ENCODE measurements at places on chromosomes 6 and 20. TPM values are rescaled to one million over a fixed set of nuclear protein-coding genes. Genes with fewer than 3 reads are reported as not detected.

- no peak for DNase-seq
Observed at GRCh38 chr6:17456711-17457110, 63.3 kb downstream of the CAP2 start.

PAK5 gene
- total RNA-seq, result not detected

GRCh38 chr6:137341681-137342195 lies 122.6 kb upstream of the IFNGR1 start:
- peak; percentile 81 for DNase-seq

GRCh38 chr20:57374343-57374930 lies 16.8 kb upstream of the RBM38 start:
- DNase-seq, result no peak

DNA sequence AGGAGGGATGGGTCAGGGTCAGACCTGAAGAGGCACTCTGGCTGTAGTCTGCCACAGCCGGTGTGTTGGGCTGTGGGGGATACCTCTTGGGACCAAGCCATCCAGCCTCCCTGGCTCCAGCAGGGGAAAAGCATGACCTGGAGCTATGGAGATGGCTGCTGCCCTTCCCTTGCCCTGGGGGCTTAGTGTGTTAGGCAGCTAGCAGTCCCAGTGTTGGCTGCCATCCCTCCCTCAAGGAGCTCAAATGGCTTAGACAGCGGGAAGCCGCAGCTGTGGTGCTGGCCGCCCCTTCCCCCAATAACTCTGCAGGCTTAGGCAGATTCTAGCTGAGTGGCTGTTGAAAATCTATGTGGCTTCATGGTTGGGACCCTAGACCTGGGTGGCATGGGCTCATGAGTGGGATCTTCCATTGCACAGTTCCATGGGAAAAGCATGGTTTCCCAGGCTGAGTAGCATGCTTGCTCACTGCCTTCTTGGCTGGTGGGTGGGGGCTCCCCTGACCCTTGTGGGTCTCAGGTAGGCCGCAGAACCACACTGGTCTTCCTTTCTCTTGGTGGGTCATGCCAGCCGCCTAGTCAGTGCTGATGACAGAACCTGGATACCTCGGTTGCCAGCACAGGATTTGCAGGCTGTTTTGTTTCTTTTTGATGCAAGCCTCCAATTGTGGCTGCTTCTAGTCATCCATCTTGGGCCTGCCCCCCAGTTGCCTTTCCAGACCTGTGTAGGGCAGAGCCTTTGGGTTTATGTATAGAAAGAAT lies 69.0 kb upstream of the AHI1 start:
- no peak for DNase-seq

DNA sequence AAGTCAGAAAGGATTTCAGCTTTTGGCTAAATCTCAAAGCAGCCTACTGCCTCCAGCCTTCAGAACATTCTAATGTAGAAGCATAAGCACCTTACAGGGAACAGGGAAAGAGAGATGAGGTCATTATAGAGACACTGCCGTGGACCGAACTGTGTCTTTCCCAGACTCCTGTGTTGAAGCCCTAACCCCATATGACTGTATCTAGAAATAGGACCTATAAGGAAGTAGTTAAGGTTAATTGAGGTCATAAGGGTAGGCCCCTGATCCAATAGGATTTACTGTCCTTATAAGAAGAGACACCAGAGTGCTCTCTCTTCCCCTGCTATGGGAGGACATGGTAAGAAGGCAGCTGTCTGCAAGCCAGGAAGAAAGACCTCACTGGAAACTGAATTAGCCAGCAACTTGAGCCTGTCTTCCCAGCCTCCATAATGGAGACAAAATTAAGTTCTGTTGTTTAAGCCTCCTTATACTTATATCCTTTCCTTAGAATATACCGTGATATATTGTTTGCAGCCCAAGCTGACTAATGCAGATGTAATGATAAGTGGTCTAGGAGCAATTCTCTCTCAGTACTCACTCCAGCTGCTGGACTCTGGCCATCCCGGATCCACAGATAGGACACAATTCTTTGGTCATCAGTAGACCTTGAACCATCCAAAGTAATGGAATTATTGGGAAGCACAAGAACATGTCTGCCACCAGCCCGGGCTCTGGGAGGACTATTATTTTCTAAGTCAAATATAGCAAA lies 71.4 kb downstream of the ALDH5A1 start:
- no peak for DNase-seq

- no peak for DNase-seq
Observed at GRCh38 chr20:24153101-24154040, 164.8 kb upstream of the GGTLC1 start.

MPIG6B gene
- 1.1 TPM for total RNA-seq

All from CD8-positive, alpha-beta T cell (primary cell).